HepG2 (cell line): ENCODE measurements at places on chromosomes 5 and 9.

GRCh38 chr5:38686658-38687057 lies 130.2 kb upstream of the LIFR start:
- H3K4me1 ChIP-seq = no peaks in the 10 kb centered on the region
- peaks cover 7% of the 10 kb centered on the region; the same call in 1 of the 3 replicates for H3K27me3 ChIP-seq
- DNase-seq = no peak
- H3K27ac ChIP-seq = no peak overlapping the region
- H3K4me3 ChIP-seq = no peak overlapping the region

- no peak overlapping the region for H3K27ac ChIP-seq
- DNase-seq = no peak
- H3K4me3 ChIP-seq = no peak overlapping the region
Measured at GRCh38 chr5:39482098-39482497, 57.3 kb upstream of the DAB2 start.

GRCh38 chr5:167346461-167346860 lies 945.0 kb upstream of the WWC1 start:
- no peak for DNase-seq
- no peaks in the 10 kb centered on the region for H3K27me3 ChIP-seq
- H3K27ac ChIP-seq = no peak overlapping the region

DNA sequence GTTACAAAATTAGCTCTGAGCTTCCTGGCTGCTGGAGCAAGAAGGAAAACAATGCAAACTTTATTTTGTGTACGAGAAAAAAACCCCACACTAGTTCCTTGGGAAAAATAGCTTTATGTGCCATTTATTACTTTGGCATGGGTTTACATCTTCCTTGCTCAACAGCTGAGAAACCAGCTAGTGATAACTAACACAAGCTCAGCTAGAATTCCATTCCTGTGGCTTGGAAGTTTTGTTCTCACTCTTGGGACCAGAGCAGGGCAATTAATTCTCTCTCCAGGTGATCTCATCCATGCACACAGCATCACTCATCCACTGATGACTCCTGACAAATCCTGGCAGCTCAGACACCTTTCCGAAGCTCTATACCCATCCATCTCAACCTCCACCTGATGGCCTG lies 104.1 kb downstream of the CRB2 start:
- no peak overlapping the region for H3K27ac ChIP-seq
- peaks cover 7% of the 10 kb centered on the region for H3K36me3 ChIP-seq
- no peak overlapping the region for H3K4me3 ChIP-seq
- peaks cover 10% of the 10 kb centered on the region for H3K4me1 ChIP-seq
- H3K27me3 ChIP-seq = no peaks in the 10 kb centered on the region
